ENCODE measurements at places on chromosomes 2 and 18. TPM values are rescaled to one million over a fixed set of nuclear protein-coding genes. Genes with fewer than 3 reads are reported as not detected.

The RGPD3 gene
- polyA plus RNA-seq = 0.20 TPM

The CGREF1 gene
- polyA plus RNA-seq = 0.80 TPM

The FOXD4L1 gene
- 0.03 TPM for polyA plus RNA-seq

The RAB10 gene
- 84.5 TPM for polyA plus RNA-seq

The TCF23 gene
- polyA plus RNA-seq = 0.01 TPM

The FAM237A gene
- polyA plus RNA-seq = not detected

Data from lung (tissue), 17 donors.